Activated CD4-positive, alpha-beta T cell treated with anti-CD3 and anti-CD28 coated beads for 4 hours (primary cell): ENCODE measurements at places on chromosomes 13 and 19.

DNA sequence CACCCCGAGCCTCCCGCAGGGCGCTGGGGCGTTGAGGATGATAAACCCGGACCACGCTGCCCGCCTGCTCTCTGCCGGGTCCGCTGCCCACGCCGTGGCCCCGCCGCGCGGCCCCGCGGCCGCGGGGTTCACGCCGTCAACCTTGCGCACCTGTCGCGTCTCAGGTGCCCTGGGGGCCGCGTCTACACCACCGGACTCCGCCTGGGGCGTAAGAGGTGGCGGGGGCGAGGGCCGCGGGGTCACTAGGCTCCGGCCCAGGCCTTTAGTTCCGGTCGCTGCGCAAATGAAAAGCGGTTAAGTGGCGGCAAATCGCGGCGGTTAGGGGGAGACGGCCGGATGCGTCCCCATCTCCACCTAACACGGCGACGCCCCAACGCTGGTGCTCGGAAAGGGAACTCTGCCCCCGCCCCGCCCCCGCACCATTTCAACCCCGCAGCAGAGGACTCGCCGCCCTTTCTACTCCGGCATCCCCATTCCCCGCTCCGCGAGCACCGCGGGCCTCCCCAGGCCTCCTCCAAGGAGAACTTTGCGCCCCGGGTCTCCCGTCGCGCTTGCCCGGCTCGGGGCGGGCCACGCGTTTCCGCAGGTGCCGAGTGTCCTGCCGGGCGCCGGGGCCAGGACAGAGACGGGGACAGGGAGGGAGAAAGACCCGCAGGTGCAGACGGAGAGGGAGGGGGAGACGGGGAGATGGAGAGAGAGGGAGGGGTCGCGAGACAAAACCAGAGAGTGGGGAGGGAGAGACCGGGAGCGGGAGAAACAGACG lies 4.3 kb downstream of the ONECUT3 start:
- DNase-seq = no peak

GRCh38 chr19:35559781-35560180 lies 3.7 kb downstream of the ATP4A start:
- DNase-seq = no peak

GRCh38 chr19:30174791-30175190 lies 197.4 kb upstream of the ZNF536 start:
- no peak for DNase-seq

GRCh38 chr19:8208922-8209461 lies at the start of gene CERS4:
CERS4 (plus strand) TSS chr19:8209370; CDS start chr19:8251077, 41,707 bp downstream.
- DNase-seq = peak; percentile 66

GRCh38 chr19:17061691-17062090 lies 13.6 kb downstream of the HAUS8 start:
- no peak for DNase-seq

- peak; percentile 79 for DNase-seq
Observed at GRCh38 chr19:33080761-33081681, at the start of gene GPATCH1. GPATCH1 (plus strand) TSS chr19:33081181; CDS start chr19:33081194, 13 bp downstream.

GRCh38 chr19:55585658-55586339 lies 5.2 kb upstream of the ZNF579 start:
- DNase-seq = peak; percentile 32

GRCh38 chr13:50730496-50731351 lies 112.8 kb downstream of the DLEU7 start:
- no peak for DNase-seq

DNA sequence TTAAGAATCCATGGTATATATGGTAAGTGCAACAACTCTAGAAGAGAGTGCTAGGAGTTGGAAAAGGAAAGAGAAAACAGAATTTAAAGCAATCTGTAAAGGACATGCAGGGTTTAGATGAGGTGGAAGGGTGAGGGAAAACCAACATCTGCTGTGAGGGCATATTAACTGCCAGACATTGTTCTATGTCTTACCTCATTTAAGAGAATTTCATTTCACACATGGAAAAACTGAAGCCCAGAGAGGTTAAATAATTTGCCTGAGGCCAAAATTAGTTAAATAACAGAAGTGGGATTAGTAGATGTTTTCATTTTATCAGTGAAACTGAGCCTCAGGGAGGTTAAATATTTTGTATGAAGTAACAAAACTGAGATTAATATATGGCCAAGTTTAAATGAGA lies 7.4 kb upstream of the USPL1 start:
- no peak for DNase-seq

GRCh38 chr13:50914848-50915247 lies 5.3 kb downstream of the RNASEH2B start:
- no peak for DNase-seq

- no peak for DNase-seq
Observed at GRCh38 chr19:4371247-4372164, 28.1 kb downstream of the MPND start.

GRCh38 chr13:96198038-96198437 lies 108.1 kb downstream of the HS6ST3 start:
- no peak for DNase-seq

DNA sequence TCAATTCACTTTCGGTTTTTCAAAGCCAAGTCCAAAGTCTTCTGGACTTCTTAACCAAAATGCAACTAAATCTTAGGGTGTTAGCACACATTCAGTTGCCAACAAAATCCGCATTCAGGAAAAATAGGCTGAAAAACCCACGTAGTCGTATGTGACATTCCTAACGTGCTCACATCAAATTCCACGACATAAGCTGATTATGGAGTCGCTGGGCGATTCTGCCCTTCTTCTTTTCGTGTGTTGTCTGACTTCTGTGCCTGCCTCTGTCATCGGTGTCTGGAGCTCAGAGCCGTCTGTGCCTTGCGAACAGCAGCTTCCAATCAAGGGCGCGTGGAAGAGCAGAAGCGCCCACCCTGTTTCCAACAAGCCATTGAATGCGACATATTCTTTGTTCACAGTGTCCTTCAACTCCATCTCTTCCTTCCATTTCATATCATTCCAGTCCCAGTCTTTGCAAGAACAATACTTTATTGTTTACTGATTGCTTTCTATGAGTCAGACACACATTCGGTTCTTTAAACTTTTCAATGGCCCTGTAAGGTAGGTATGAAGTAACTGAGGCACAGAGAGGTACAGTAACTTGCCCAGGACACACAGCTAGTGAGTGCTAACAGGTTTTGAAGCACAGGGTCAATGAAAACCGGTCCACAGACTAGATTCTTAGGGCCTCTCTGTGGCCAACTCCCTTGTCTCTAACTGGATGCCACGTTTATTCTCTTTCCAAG lies 8.2 kb upstream of the ZNF507 start:
- DNase-seq = no peak

- no peak for DNase-seq
Observed at GRCh38 chr19:3443840-3444694, 36.3 kb downstream of the SMIM24 start.

GRCh38 chr19:900043-900301 lies 6.7 kb downstream of the RNU6-9 start:
- no peak for DNase-seq

DNA sequence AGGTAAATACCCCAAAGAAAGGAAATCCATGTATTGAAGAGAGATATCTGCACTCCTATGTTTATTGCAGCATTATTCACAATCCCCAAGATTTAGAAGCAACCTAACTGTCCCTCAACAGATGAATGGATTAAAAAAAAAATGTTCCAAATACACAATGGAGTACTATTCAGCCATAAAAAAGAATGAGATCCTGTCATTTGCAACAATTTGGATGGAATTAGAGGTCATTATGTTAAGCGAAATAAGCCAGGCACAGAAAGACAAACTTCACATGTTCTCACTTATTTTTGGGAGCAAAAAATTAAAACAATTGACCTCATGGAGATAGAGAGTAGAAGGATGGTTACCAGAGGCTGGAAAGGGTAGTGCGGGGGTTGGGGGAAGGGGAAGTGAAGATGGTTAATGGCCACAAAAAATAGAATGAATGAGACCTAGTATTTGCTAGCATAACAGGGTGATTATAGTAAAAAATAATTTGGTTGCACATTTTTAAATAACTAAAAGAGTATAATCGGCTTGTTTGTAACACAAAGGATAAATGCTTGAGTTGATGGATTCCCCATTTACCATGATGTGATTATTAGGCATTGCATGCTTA lies 9.7 kb upstream of the ZNF709 start:
- DNase-seq = no peak

DNA sequence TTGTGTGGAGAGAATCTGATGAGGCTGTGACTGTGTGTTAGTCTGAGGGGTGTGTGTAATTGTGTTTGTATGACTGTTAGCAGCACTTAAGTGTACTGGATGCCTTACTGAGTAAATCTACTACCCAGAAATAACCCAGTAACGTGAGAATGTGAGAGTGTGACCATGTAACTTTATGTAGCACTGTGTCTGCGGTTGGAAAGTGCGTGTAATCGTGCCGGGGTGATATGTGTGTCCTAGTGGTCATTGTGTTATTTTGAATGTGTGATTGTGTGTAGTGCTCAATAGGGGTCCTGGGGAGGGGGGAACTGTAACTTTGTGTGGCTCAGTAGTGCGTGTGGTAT lies 550 bp downstream of the ZNF383 start:
- no peak for DNase-seq

- peak; percentile 72 for DNase-seq
Observed at GRCh38 chr19:49987159-49987698, 26.3 kb upstream of the SIGLEC11 start.

- no peak for DNase-seq
Observed at GRCh38 chr19:34454091-34454490, 25.9 kb downstream of the UBA2 start.

GRCh38 chr19:32022731-32023563 lies 322.5 kb upstream of the ZNF507 start:
- DNase-seq = no peak

DNA sequence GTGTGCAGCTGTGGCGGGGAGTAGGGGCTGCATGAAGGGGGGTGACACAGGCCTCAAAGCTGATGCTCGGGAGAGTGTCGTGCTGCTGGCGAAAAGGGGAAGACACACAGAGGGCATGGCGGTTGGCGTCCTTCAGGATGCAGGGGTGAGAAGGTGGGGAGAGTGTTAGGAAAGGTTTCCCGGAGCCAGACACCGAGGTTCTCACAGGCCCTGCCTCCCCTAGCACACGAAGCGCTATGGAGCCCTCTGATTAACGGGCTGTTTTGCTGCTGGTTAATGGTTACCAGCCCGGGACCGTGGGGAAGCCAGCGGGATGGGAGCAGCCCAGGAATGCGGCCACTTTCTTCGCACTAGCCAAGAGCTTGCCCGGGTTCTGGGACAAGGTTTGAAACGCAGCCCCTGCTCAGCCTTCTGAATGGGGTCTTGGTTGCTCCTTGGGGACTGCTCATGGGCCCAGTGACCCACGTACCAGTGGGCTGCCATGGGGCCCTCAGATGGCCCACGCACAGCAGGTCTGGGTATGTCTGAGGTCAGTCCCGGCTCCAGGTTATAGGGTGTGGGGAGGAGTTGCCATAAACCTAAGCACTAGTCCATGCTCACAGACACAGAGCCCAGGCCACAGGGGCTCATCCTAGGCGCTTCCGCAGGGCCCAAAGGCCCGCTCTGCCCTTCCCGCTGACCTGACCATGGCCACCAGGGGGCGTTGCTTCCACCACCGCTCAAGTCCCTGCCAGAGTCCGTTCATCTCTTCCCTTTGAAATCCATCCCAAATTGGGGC lies 31.3 kb upstream of the ISYNA1 start:
- DNase-seq = peak; percentile 54

GRCh38 chr13:103815619-103816018 lies 749.4 kb upstream of the SLC10A2 start:
- no peak for DNase-seq

- DNase-seq = no peak
Observed at GRCh38 chr19:6238643-6239281, 41.0 kb downstream of the MLLT1 start.

DNA sequence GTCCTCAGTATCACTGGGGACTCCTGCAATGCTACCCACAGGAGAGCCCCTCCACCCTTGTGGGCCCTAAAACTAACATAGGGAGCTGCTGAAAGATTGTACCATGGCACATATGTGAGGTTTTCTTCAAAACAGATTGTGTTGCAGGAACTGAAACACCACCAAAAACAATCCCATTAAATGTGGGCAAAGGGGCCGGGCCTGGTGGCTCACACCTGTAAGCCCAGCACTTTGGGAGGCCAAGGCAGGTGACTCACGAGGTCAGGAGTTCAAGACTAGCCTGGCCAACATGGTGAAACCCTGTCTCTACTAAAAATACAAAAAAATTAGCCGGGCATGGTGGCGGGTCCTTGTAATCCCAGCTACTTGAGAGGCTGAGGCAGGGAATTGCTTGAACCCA lies 34.7 kb downstream of the SCGB2B2 start:
- DNase-seq = no peak

GRCh38 chr13:22114630-22115311 lies 443.9 kb downstream of the FGF9 start:
- peak; percentile 29 for DNase-seq

DNA sequence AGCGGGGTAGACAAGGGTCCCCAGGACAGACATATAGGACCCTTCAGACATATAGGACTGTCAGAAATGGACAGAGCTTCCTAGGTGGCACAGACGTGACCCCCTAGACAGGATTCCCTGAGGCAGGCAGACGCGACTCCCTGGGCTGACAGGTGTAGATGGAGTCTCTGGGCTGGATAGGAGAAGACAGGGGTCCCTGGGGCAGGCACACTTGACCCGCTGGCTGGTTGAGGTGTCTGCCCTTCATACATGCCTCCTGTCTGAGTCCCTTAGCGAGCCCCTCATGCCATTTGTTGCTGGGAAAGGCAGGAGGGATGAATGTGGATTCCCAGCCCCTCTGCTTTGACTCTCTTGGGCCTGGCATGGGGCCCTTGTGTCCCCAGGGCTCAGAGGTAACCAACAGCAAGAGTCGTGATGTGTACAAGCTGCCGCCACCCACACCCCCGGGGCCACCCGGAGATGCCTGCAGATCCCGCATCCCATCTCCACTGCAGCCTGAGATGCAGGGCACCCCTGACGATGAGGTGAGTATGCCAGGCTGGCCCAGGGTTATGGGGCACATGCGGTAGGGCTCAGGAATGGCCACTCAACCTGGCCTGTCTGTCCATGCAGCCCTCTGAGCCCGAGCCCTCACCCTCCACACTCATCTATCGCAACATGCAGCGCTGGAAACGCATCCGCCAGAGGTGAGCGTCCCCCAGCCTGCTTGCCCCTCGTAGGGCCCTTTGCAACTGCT lies 3.0 kb downstream of the HSPB6 start:
- no peak for DNase-seq

DNA sequence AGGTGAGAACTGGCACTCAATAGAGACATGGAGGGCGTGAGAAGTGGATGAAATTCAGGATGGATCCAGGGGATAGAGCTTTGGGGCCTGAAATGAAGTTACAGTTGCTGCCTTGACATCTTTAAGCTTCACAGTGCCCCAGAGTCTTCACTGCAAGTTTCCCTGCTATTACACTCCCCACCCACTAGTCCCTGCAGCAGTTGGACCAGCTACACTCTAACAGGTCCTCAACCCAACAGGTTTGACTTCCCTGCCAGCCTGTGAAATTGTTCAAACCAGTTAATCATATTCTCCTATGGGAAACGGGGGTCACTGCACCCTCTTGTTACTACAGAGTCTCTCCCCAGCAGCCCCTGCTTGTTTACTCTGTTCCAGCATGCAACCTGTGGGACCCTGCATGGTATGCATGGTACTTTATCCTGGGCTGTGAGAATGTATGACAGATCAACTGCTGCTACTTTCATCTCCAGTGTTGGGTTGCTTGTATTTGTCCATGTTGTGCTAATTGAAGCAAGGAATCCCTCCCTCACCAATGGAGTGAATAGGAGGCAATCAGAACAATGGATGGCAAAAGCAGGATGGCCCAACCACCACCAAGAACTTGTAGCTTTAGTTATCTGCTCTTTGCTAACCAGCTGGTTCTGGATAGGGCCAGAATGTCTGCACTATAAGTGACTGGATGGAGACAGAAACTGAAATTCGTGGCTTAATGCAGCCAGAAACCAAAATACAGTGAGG lies 314.2 kb downstream of the OLFM4 start:
- DNase-seq = no peak
